ENCODE measurements at places on chromosomes 1 and 21.
A peak's percentile ranks its signal among the peaks of the same experiment; 100 is the strongest.

DNA sequence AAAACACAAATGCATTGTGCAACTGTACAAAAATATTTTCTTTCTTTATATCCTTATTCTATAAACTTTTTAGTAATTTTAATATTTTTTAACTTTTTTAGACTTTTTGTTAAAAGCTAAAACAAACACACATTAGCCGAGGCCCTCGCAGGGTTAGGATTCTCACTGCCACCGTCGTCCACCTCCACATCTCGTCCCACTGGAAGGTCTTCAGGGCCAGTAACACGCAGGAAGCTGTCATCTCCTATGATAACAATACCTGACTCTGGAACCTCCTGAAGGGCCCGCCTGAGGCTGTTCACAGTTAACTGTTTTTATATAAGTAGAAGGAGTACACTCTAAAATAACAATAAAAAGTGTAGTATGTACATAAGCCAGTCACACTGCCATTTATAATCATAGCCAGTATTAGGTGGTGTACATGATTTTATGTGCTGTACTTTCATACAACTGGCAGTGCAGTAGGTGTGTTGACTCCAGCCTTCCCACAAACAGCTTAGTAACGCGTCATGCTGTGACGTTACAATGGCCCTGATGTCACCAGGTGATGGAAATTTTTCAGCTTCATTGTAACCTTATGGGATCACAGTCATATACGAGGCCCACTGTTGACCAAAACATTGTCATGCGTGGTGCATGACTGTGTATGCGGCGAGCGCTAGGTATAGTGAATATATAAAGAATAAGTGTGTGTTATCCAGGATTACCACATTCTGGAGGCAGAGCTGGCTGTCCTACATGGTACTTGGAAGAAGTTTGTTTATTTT, 8.8 kb downstream of the TFF2 start:
- peak; percentile 57 for DNase-seq

GRCh38 chr1:61825393-61825792, 83.1 kb downstream of the PATJ start:
- DNase-seq = no peak

GRCh38 chr1:231192620-231193163, 30.8 kb downstream of the TRIM67 start:
- DNase-seq = no peak

- no peak for DNase-seq
Observed at GRCh38 chr1:151915061-151915686, 5.9 kb upstream of the THEM4 start.

- DNase-seq = peak; percentile 94
Observed at GRCh38 chr1:51234721-51235425, 1.2 kb upstream of the RNF11 start.

DNA sequence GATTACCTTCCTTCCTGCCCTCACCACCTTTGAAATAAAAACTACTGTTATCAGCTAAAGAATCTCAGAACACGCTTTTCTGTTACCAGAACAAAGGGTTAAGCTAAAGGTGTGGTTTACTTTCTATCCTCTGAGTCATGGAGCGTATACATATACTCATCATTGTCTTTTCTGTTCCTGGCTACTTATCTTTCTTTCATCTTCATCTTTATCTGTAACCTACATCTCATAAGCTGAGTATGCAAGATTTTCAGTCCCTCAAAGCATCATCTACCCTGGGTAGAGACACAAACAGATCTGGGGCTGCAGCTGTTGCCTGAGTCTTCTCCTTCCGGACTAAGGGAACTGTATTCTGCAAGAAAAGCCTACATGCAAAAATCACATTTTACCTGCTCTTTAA, 75.6 kb downstream of the LMO4 start:
- DNase-seq = no peak

- DNase-seq = no peak
Observed at GRCh38 chr1:110494522-110495406, 24.2 kb downstream of the KCNA10 start.

DNA sequence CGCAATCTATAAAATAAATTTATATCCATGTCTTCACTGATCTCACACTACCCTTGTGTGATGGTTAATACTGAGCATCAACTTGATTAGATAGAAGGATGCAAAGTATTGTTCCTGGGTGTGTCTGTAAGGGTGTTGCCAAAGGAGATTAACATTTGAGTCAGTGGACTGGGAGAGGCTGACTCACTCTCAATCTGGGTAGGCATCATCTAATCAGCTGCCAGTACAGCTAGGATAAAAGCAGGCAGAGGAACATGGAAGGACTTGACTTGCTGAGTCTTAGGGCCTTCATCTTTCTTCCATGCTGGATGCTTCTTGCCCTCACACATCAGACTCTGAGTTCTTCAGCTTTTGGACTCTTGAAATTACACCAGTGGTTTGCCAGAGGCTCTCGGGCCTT, 615.4 kb downstream of the AGBL4 start:
- DNase-seq = no peak

DNA sequence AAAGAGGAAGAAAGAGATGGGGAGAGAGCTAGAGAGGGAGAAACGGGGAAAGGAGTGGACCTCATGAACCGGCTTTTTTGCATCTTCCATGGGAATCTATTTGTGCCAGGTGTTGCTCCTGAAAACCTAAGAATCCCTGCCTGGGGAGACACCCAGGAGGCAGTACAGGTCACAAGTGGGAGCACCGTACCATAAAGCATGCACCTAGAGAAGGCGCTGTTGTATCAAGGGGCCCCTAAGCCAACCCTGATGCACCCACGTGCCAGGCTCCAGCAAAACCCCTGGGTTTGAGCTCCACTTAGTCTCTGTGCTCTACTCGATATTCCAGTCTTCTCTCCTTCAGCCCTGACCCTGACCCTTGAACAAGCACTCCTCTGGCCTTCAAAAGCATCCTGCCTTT, 233.6 kb downstream of the RRAGC start:
- no peak for DNase-seq

All from lower leg skin (tissue), 4 donors.